ENCODE measurements at places on chromosomes 6 and 20.

GRCh38 chr20:21049305-21049828 is 56.8 kb downstream of the LINC00237 start:
- DNase-seq, result no peak

DNA sequence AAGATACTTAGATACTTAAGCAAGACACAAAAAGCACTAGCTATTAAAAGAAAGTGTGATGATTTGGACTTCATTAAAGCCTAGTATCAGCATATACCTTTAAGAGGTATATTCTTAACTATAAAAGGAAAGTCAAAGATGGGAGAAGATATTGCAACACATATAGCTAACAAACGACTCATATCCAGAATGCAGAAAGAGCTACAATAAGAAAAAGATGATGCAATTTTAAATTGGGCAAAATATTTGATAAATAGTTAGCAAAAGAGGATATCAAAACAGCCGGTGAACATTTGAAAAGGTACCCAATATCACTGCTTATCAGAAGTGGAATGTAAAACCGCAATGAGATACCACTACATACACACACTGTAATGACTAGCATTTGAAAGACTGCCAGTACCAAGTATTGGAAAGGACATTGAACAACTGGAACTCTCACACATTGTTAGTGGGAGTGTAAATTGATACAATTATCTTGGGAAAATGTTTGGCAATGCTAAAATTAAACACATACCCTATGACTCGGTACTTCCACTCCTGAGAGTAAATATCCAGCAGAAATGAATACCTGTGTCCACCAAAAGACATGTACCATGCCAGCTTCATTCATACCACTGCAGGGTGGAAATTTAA is 25.7 kb downstream of the MUC22 start:
- no peak for DNase-seq

- DNase-seq, result no peak
Measured at GRCh38 chr6:56526860-56527544, 115.7 kb downstream of the DST start.

DNA sequence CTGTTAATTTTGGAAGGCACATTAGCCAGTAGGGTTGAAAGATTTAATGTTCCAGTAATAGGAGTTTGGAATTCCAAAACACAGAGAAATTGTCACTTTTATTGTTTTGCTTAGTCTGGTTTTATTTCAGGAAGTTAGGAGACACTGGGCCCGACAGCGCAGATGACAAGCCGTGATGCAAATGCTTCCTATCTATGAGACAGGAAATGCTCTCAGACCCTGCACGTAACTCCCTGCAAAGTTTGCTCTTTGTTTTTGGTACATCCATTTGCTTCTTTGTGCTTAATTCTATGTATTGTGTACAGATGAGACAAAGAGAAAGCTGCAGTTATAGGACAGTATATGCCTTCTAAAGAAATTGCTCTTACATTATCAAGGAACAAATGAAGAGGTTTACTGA is 201.6 kb upstream of the SGK1 start:
- no peak for DNase-seq

- DNase-seq, result no peak
Measured at GRCh38 chr6:56833127-56833791, 121.6 kb upstream of the BEND6 start.

GRCh38 chr6:109493865-109494264 is 10.8 kb upstream of the ZBTB24 start:
- DNase-seq, result no peak

DNA sequence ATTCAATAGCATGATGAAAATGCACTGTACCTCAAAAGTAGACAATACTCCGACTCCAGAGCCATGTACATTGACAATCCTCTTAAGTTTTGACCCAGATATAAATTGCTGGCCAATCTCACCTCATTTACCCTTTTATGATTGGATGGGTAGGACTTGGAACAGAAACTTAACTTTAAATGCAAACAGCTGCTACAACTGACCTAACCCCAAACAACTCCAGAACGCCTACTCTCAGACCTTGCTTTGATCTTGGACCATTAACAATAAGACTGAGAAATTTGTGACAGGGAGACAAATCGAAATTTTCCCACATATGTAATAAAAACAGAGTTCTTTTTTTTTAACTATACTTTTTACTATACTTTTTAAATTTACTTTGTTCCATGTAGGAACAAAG is 200.5 kb upstream of the MCHR2 start:
- no peak for DNase-seq

DNA sequence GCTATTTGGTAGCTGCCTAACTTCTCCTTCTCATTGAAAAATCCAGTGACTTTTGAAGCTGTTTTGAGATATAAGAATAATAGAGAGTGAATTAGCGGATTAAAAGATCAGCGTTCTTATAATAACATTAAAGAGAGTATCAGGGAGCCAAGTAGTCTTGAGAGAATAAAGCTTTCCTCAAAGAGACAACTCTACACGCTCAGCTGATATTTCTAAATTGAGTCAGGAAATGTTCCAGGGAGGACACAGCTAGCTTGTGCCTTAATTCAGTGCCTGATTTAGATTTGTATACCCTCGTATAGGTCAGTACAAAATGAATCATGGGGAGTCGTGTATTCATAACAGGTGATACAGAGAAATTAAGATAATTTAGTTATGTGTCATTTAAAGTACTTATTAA is 75.1 kb upstream of the QKI start:
- DNase-seq, result no peak

GRCh38 chr6:87575423-87575822 is 14.4 kb downstream of the RARS2 start:
- no peak for DNase-seq

DNA sequence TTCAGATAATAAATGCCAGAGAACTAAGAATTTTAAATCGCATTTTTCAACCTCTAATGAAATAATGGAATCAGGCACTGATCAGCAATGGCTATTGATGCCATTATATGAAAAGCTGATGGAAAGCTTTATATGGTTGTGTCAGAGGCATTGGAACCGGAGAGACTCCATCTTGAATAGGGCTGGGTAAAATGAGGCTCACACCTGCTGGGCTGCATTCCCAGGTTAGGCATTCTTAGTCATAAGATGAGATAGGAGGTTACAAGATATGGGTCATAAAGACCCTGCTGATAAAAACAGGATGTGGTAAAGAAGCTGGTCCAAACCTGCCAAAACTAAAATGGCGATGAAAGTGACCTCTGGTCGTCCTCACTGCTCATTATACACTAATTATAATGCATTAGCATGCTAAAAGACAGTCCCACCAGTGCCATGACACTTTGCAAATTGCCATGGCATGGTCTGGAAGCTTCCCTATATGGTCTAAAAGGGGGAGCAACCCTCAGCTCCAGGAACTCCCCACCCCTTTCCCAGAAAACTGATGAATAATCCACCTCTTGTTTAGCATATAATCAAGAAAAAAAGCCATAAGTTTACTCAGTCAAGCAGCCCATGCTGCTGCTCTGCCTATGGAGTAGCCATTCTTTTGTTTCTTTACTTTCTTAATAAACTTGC is 40.2 kb upstream of the CD83 start:
- DNase-seq, result no peak

DNA sequence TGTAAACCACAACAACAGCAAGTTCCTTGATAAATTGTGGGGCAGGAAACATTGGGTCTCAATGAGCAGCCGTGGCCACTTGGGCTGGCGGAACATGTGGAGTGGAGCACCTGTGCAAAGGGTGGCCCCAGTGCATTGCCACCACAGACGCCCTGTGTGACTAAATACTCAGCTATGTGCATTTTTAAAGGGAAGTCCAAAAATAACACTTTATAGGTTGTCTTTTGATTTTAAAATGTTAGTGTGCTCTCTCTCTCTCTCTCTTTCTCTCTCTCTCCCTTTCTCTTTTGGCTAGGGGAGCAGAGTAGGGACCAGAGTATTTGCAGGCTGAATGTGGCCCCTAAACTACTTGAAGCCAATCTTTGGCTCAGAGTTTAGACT is 236.3 kb downstream of the BCAS1 start:
- DNase-seq, result peak; percentile 33

DNA sequence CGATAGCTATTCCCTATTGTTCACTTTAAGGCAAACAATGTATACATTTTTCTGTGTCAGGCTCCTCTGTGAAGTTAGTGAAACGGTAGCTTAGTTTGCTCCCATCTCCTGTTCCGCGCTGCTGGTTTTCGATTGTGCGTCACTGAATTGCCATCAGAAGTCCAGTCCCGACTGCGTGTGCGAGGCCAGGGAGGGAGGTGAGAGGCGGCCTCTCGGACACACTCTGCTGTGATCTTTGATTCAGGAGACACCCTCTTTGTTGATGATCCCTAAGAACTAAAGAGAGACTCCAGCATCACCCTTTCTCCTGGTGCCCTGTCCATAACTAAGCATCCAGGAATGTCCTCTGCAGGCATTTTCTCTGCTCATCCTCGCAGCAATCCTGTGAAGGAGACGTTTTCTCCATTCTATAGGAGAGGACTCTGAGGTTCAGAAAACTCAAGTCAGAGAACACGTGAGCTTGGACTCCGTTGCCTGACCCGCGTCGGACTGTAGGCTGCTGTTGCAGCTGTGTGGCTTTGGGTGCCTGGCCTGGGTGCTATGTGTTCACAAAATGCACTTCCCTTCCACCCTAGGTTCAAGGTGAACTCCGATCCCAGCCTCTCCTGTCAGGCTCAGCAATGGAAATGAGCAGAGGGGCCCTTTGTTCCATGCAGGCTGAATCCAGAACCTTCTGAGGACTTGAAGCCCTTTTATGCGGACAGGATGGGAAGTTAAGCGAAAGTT is 24.1 kb upstream of the UNC93A start:
- no peak for DNase-seq

DNA sequence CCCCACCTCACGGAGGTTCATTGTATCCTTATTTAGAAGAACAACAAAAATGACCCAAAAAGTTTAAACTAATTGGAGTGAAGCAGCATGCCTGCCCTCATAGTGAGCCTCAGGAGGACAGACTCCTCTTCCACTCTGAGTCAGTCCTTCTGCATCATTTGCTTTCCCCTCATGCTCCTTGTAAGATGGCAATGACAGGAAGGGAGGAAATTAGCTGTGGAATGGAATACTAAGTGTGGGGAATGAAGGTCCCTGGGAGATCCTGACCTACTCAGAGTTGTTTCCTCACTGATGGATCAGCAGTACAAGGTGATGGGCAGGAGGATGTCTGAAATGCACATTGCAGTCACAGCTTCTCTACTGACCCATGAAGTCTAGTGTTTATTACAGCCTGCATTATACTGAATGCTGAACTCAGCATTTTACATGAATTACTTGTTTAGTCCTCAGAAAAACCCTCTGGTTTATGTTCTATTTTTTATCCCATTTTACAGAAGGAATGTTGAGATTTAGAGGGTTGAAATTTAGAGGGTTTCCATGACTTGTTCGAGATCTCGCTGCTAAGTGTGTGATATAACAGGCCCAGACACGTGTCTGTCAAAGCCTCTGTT is 212.0 kb upstream of the PCSK2 start:
- no peak for DNase-seq

- DNase-seq, result no peak
Measured at GRCh38 chr6:144857086-144857485, 572.0 kb downstream of the UTRN start.

- no peak for DNase-seq
Measured at GRCh38 chr20:43900496-43900895, 14.2 kb upstream of the TOX2 start.

DNA sequence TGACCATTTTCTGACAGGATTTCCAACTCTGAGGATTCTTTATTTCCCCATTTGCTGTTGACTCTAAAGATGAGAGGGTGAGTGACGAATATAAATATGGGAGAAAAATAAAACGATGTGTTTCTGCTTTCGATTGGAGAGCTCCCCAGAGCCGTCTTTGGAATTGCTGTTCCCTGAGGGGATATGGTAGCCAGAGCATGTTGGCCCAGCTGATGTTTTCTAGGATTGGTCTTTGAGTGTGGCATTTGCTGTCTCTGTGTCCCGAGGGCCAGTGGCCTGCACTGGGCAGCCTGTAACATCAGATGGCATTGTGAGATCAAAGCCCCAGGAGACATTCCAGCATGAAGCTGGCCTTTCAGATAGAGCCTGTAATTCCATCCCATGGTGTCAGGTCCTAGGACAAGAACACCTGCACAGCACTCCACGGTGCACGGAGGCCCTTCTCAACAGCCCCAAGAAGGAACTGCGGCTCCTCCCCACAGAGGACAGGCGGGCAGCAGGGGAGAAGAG is 26.7 kb downstream of the PKIG start:
- peak; percentile 10 for DNase-seq

GRCh38 chr20:6046432-6046831 is 7.4 kb downstream of the LRRN4 start:
- DNase-seq, result no peak

- DNase-seq, result no peak
Measured at GRCh38 chr6:47032974-47033765, 9.0 kb downstream of the ADGRF1 start.

DNA sequence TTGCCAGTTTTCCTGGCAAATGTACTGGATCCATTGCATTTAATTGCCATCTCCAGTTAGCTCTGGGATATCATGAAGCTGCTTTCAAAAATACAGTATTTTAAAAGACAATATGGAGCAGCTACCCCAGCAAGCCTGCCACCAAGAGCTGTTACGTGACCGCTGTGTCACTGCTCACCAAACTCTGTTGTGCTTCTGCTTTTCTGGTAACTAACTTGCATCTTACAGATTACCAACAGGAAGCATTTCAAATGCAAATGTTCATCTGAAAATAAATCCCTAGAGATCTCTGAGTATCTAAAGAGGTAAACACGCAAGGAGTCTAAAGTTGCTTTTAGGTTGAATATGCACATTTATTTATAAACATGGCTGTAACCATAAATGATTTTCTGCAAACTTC is 1008.3 kb downstream of the KIF16B start:
- DNase-seq, result no peak

GRCh38 chr6:164034602-164035140 is 620.2 kb downstream of the QKI start:
- peak; percentile 30 for DNase-seq

- peak; percentile 85 for DNase-seq
Measured at GRCh38 chr20:9147547-9148024, 78.7 kb downstream of the PLCB4 start.

GRCh38 chr6:167574431-167575151 is 249.7 kb downstream of the TTLL2 start:
- DNase-seq, result no peak

DNA sequence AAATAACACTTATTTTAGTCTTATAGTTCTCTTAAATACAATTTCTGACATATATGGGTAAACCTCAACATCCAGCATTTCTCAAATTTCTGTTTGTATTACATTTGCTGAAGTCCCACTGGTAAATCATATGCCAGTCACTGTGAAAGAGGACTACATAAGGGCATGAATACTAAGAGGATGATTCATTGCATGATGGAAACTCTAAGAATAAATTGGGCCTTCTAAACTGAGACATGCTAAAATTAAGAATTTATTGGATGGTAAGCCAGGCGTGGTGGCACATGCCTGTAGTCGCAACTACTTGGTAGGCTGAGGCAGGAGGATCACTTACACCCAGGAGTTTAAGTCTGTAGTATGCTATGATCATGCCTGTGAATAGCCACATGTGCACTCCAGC is 12.1 kb downstream of the DEFB123 start:
- no peak for DNase-seq

GRCh38 chr6:76886900-76887299 is 576.4 kb downstream of the HTR1B start:
- no peak for DNase-seq

GRCh38 chr20:23293689-23294088 is 56.9 kb upstream of the NXT1 start:
- DNase-seq, result no peak

All from ELR (cell line).